ENCODE measurements at places on chromosomes 5 and 9.

- no peak for DNase-seq
These were observed 56.5 kb downstream of the GPR107 start for GRCh38 chr9:130110166-130110565.

- DNase-seq: no peak
These were observed 127.2 kb upstream of the SLC25A48 start for GRCh38 chr5:135707302-135707701.

- no peak for DNase-seq
These were observed 5.7 kb upstream of the MTAP start for GRCh38 chr9:21796768-21797167.

- DNase-seq: peak; percentile 26
These were observed 19.0 kb downstream of the C9orf152 start for GRCh38 chr9:110188991-110189390.

DNA sequence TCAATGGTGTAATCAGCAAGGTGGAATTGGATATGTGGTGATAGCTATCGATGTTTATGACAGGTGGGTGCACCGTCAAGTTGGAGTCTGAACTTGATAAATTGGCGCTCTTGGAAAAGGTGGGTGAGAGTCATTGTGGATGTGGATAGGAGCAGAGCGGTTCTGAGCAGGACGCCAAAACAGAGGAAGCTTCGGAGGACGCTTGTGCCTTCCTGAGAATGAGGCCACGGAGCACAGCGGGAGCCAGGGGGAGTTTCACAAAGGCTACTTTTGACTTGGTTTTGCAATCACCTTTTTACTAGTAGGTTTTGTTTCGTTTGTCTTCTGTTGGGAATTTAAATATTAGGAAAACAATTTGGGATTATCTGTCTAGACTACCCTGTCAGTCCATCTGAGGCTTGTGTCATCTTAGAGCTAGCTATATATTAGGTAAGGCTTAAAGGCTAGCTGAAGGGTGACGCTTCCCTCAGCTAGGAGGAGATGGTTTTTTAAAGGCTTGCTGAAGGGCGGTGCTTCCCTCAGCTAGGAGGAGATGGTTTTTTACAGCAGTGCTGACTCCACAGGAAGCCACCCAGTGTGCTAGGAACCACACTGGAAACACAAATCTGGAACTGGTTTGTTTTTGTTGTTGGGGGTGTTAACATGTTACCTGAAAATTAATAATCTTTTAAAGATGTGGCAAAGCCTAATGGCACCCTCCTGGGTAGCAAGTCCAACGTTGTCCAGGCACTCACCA lies 142.4 kb upstream of the IRX4 start:
- no peak for DNase-seq

- no peak for DNase-seq
These were observed 509.4 kb downstream of the BNC2 start for GRCh38 chr9:16361118-16361517.

GRCh38 chr9:113587471-113588031 lies 124.0 kb downstream of the RGS3 start:
- no peak for DNase-seq

DNA sequence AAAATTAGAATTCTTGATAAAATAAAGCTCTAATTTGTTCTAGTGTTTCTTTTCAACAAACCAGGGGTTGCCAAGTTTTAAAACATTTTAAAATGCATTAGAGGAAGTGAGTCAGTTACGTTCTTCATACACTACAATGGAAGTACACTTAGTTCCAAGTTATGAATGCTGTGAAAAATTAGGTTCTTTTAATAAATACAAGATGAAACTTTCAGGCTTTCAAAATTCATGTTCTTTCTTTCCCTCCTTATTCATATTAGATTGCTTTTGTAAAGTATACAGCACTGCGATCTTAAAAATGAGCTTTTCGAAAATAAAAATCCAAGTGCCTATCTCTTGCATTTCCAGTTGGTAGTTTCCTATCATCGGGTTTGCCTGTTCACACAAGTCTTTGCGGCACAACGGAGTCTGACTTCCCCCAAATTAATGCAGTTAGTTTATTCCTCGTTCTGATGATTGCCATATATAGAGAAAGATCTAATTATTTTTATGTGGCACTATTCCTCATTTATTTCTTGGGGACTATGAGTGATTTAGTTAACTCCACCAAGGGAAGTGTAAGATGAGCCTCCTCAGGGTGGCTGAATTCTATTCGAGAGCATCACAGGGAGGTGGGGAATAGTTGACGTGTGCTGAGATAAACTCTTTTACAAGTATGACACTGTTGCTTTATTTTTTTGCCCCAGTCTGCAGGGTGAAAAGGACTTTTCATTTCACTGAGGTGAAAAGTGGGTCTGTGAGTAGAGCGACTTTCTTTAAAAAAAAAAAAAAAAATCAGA lies 238.2 kb downstream of the CD180 start:
- DNase-seq: no peak

GRCh38 chr5:7754997-7755596 lies 95.8 kb downstream of the CFAP90 start:
- peak; percentile 64 for DNase-seq

- no peak for DNase-seq
These were observed 34.1 kb downstream of the ZNF622 start for GRCh38 chr5:16431490-16431889.

- no peak for DNase-seq
These were observed 3.8 kb downstream of the IRX1 start for GRCh38 chr5:3599226-3600105.

GRCh38 chr5:137635521-137635921 lies 100.4 kb downstream of the KLHL3 start:
- no peak for DNase-seq

GRCh38 chr5:34655354-34655991 lies 655 bp upstream of the RAI14 start:
- DNase-seq: no peak

- no peak for DNase-seq
These were observed 1230.6 kb upstream of the NUDT12 start for GRCh38 chr5:104793031-104793754.

DNA sequence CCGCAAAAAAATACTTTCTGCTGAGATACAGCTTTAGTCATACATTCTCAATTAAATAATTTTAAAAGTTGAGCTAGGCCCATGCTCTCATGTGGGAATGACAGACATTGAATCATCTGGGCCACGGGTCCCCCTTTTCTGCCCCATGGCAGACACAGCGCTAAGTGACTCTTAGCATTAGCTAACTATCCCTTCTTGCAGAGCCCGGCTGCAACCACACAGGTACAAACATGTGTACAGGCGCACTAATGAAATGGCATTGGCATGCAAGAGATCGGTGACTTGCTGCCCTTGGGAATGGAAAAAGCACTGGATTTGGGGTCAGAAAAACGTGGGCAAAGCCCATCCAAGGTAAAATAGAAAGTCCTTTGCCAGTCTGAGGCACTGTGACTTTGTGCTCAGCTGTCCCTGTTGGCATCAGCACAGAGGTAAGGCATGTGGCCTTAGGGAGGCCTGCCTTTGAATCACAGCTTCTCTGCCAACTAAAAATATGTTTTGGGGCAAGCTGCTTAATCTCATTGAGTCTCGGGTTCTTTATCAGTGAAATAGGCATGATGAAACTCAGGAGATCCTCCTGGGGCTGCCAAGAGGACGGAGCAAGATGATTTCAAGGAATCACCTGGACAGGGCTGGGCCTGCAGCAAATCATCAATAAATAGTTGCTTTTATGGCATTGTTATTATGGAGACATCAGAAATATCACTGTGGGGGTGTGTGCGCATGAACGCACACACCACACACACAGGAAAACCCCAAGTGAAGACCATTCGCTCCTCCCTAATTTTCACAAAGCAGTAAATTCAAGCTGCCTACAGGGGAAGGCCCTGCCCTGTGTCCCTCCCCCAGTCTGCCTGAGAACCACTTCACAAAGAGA lies 54.2 kb downstream of the WHRN start:
- no peak for DNase-seq

DNA sequence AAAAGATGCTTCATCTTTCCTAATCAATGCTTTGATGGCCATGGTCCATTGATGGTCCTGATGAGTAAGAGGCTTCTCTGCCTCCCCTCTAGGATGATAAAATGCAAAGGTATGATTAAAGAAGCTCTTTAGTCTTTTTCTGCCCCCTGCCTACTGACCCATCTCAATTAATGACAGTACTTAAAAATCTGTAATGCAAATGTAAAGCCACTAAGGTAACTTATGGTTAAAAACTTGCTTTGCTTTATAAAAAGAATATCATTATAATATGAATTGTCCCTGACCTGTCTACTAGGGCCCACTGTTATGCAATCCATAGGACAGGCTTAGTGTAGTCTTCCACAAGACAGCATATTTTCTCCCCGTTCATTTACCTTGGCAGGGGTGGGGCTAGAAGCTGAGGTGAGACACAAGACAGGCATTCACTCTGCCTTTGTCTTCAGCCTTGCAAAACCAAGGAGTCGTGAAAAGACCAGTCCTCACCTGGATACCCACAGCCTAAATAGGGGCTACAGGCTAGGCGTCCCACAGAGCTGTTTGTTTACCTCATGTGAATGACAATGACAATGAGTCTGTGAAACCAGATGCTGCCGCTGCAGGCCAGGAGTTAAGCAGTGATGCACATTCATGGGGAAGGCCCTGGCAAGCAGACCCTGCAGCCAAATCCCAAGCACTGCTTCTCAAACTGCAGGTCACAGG lies 60.4 kb downstream of the BNC2 start:
- DNase-seq: no peak

- no peak for DNase-seq
These were observed 1000.2 kb downstream of the NR2F1-AS1 start for GRCh38 chr5:92580814-92581213.

- DNase-seq: no peak
These were observed 34.2 kb upstream of the CLPTM1L start for GRCh38 chr5:1378866-1379659.

DNA sequence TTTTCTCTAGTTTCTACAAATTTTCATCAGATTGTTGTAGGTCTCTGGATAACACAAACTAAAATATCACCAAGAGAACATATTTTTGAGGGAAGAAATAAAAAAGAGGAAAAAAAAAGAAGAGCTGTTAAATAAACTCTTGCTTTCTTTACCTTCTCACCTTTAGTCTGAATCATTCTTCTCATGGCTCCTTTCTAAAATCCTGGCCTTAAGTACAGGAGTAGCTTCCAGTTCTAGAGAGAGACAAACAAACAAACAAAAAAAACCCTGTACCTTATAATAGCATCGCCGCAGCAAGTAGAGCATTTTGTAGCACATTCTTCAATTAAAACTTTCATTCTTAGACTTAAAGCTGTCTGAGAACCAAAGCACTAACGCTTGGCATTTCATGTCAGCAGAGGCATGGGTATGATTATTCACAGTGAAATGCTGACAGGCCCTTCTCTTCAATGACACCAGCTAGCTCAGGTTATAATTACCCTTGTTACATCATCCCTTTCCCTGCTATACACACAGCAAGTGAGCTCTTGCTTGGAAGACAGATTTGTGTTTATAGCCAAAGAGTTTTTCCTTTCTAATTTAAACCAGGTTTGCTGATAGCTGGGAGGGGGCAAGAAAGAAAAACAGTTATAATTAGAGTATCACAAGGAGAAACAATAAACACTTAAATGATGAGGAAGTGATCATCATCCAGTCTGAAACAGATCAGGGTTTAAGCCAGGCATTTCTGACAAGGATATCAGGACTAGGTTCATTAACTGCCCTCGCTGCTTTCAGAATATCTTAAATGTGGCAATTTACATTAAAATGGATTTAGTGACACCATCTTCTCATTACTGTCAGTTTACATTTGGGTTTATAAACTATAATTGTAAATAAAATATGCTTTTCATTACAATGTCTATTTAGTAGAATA lies 510.9 kb upstream of the ZNF608 start:
- DNase-seq: no peak

DNA sequence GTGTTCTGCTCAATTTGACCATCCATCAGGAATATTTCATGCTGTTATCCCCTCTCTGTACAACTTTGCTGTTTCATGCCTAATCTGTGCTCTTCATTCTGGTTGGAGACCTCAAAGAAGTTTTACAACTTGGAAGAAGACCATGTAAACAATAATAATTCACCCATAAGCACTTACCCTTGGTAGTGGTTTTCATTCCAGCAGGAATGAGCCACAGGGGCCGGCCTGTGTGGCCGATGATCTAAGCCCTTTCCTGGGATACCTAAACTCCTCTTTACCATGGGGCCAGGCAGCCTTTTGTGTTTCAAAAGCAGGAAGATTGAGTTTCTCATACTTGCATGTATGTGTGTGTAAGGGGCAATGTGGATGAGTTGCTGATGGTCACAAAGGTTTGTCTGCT lies 165.0 kb downstream of the FGF1 start:
- no peak for DNase-seq

- no peak for DNase-seq
These were observed 13.9 kb upstream of the BRD3OS start for GRCh38 chr9:134011401-134011800.

GRCh38 chr9:81759680-81760215 lies 70.4 kb upstream of the TLE1 start:
- no peak for DNase-seq

DNA sequence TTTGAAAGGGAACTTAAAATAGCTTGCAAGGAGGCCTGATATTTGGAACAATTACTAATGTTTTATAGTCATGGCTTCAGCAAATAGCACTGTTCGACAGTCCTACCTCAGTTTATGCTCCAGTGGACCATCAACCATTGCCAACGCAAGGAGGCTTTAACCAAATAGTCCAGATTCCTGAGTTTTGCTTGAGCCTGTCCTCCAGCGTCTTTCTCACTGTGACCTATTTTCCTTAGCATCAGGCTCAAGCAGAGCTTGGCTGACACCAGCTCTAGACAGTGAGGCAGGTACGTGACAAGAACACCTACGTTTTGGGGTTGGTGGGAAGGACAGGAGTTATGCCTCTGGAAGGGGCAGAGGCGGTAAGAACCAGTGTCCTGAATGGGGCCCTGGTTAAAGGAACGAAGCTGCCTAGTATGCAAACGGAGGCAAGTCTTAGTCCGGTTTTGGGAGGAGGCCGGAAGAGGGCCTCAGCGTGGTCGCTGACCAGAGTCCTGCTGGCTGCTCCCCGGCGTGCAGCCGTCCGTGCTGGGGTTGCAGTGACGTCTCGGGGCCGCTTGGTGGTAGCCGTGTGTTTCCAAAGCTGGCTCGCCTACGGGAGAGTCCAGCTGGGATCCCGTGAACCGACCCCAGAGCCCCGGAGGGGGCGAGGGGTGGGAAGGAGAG lies 998 bp upstream of the FGF18 start:
- DNase-seq: peak; percentile 38

GRCh38 chr5:135890296-135890695 lies 5.3 kb downstream of the IL9 start:
- DNase-seq: no peak

DNA sequence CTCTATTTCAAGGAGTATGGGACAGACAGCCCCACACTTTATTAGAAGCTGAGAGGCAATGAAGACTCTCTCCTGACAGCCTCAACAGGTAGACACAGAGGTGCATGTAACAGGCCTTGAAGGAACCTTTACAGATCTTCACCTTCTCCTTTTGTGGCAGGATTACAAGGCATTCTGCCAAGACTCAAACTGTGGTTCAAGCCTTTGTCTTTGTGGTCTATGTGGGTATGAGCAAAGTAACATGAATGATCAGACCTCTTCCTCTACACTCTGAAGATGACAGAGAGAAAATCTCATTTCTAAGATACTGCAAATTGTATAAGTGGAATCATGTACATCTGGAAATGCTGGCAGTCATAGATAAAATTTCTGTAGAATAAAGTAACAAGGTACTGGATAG lies 346.9 kb downstream of the CDH9 start:
- no peak for DNase-seq

- DNase-seq: peak; percentile 3
These were observed 16.9 kb downstream of the RAD1 start for GRCh38 chr5:34898258-34898895.

GRCh38 chr9:34328500-34328986 lies 525 bp downstream of the KIF24 start:
- DNase-seq: no peak
